ENCODE measurements at places on chromosomes 4 and X.

GRCh38 chr4:52098618-52099017, 47.5 kb downstream of the SPATA18 start:
- DNase-seq = no peak

GRCh38 chr4:152187693-152188092, 348.2 kb downstream of the FBXW7 start:
- no peak for DNase-seq

DNA sequence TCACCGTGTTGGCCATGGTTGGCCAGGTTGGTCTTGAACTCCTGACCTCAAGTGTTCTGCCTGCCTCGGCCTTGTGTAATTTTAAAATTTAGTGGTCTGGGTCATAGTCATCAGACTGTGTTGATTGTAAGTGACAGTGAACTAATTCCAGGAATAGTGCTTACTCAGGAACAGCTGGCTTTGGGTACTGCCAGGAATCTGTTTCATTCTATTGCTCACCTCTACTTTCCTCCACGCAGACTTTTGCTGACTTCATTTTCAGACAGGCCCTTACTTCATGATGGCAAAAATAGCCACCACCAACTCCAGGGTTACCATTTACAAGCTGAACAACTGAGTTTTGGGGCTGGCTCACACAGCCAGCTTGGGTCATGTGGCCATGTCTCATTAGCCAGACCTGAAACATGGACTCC, 54.6 kb downstream of the FNIP2 start:
- no peak for DNase-seq

DNA sequence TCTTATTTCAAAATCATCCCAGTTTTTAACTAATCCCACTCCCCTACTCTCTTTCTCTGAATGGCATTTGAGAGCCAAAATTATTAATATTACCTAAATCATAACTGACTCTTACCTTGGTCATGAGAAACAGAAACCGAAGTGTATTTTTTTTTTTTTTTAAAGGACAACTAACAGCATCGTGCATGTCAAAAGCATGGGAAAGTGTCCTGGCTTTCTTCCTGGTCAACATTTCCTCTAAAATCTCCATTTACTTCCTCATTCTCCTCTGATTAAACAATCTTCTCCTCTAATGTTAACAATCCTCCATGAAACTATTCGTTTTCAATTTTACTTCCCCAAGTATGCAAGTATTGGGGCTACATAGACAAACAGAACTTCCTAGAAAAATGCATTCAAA, 2.1 kb upstream of the STS start:
- no peak for DNase-seq

DNA sequence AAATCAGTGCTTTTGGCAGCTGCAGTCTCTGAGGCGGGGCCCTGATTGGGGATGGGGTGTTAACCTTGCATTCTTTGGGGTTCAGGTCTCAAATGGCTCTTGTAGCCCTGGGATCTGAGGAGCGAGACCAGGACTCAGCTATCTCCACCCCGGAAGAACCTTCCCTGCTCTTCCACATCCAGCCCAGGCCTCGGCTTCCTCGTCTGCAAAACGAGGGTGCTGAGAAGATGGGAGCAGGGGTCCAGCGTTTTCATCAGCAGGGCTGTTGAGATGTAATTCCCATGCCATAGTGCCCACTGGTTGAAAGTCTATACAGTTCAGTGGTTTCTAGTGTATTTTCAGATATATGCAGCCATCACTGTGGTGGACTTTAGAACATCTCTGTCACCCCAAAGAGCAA, 34.6 kb upstream of the WFS1 start:
- no peak for DNase-seq

DNA sequence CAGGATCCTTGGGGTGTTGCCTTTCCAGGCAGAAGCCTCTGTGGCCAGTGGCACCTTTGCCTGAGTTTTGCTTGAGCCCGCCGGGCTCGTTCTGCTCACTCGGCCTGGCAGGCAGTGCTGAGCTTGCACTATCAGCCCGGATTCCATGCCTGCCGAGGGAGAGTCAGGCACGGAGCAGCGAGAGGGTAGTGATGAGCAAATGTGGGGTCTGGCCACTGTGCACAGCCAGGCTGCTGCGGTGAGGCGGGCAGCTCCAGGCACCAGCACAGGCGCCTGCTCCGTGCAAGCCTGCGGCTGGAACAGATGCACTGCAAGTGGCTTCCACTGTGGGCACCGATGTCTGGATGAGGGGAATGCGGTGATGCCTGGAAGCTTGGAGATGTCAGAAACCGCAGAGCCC, 619.2 kb downstream of the RAPGEF2 start:
- no peak for DNase-seq

- no peak for DNase-seq
Measured at GRCh38 chr4:83631066-83631465, 95.2 kb downstream of the GPAT3 start.

DNA sequence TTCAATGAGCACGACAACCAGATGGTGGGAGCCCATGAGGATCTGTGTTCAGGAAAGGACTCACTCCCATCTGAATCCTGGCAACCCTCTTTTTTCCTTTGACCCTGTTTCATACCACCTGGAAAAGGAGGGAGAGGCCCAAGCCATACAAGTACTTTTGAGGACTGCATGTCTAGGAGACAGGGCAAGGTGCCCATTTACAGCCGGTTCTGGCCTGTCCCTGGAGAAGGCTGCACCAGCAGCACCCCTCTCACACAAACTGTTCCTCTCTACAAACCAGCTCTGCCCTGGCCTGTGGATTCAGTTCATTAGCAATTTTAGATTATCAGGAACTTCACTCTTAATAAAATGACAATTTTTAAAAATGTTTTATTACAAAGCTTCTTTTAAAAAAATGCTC, 57.5 kb downstream of the HADH start:
- no peak for DNase-seq

GRCh38 chr4:127856813-127857447, 23.8 kb upstream of the PLK4 start:
- DNase-seq = no peak

DNA sequence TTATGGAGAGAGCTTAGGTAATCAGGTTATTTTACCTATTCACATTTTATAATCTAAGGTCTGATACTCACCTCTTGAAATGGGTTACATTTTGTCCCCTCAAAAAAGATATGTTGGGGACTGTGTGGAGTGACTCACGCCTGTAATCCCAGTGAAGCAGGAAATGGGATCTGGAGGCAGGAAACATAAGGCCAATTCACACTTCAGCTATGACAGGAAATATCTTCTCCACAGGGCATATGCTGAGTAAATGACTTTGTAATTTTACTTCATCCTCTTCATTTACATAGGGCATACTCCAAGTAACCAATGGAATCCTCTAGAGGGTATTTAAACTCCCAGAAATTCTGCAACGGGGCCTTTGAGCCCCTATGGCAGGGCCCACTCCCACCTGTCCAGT, 54.8 kb upstream of the ZMAT1 start:
- DNase-seq = no peak

GRCh38 chr4:159239629-159240028, 136.8 kb downstream of the RAPGEF2 start:
- no peak for DNase-seq

GRCh38 chr4:170875868-170876267, 786.1 kb upstream of the AADAT start:
- DNase-seq = no peak

DNA sequence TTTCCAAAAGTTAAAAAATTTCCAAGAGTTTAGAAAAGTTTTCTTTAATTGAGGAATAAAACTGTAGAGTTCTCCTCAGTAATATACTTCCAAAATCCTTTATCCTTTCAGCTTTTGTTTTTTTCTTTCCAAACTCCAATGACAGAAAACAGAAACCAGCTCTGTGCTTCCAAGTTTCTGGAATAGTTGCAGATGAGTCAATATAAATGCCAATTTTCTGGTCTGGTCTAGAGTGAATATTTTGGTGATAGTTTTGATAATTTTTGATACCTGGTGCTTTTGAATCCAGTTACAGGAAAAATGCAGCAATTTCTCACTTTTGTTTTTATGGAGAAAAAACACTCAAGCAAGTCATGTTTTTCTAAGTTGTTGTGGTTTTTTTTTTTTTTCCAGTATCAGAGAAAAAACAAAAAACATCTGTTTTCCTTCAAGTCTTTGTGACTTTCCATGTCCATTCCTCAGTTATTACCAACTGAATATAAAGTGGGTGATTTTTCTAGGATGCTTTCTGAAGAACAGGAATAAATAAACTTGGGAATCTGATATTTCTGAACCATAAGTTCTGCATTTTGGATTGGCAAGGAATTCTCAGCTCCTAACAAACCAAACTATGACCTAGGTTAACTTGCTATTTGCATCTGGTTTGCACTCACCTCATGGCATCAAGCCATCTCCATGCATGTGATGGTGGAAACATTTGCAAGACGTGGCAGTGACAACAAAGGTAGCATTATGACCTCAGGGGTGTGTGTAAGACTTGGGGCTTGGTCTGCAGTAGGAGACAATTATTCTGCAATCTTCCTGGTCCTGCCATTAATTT, 139.1 kb downstream of the VEGFC start:
- no peak for DNase-seq

- DNase-seq = no peak
Measured at GRCh38 chrX:43850629-43851028, 31.6 kb downstream of the MAOB start.

- no peak for DNase-seq
Measured at GRCh38 chr4:104559502-104559901, 64.8 kb upstream of the CXXC4 start.

- peak; percentile 3 for DNase-seq
Measured at GRCh38 chrX:53287493-53288138, 6.2 kb upstream of the IQSEC2 start.

DNA sequence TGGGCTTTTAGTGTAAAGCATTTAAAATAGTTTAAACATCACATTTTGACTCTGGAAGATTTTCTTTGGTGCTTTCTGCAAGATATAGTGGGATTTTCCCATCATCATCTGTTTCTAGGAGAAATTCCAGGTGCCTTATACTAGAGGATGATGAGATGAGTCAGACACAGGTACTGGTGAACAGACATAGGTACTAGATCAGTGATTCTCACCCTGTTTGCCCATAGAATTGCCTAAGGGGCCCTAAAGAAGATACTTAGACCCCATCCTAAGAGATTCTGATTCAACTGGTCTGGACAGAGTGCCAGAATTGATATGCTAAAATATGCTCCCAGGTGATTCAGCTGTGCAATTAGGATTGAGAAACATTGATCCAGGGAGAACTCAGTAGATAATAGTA, 9.7 kb downstream of the TSPAN7 start:
- DNase-seq = no peak

DNA sequence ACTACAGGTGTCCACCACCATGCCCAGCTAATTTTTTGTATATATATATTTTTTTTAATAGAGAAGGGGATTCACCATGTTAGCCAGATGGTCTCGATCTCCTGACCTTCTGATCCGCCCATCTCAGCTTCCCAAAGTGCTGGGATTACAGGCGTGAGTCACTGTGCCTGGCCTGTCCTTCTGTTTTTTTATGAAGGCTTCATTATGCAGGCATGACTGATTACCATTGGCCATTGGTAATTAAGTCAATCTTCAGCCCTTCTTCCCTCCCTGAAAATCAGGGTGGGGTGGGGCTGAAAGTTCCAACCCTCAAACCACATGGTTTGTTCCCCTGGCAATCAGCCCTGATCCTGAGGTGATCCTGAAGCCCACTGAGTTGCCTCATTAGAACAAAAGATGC, 336.9 kb downstream of the PTTG2 start:
- DNase-seq = no peak

DNA sequence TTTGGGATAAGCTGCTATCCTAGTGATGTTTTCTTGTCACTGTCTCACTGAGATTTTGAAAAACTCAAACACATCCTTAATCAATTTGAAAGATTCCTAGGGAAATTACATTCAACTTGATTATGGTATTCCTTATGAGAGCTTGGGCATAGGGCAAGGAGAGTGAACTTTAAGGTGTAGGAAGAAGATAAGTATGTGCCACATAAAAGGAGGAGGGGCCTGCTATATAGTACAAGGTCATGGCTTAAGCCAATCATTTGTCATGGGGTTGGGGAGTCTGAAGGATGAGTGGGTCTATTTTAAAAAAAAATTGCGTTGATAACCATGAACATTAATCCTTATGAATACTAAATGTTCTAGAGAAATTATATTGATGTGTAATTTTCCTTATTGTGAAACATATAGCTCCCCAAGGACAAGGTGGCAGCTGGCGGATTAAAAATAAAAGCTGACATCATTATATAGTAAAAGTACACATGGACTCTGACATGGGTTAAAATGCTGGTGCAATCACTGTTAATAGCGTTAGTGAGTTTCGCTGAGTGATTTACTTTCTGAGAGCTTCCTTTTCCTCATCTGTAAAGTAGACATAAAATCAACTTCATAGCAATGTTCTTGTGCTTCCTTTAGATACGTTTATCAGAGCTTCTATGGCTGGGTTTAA, 17.4 kb downstream of the GALNT7 start:
- DNase-seq = no peak

GRCh38 chrX:31546126-31546525, 474.3 kb upstream of the FTHL17 start:
- DNase-seq = no peak

DNA sequence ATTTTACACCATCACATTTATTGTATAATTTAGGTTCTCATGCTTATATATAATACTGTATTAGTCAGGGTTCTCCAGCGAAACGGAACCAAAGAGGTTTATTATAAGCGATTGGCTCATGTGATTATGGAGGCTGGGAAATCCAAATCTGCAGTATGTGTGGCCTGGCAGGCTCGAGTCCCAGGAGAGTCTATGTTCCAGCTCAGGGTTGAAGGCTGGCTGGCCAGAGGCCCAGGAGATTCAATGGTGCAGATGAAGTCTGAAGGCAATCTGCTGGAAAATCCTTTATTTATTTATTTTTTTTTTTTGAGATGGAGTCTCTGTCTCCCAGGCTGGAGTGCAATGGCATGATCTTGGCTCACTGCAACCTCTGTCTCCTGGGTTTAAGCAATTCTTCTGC, 63.0 kb upstream of the WDFY3 start:
- DNase-seq = no peak

- DNase-seq = no peak
Measured at GRCh38 chr4:149884046-149884445, 68.4 kb upstream of the IQCM start.

DNA sequence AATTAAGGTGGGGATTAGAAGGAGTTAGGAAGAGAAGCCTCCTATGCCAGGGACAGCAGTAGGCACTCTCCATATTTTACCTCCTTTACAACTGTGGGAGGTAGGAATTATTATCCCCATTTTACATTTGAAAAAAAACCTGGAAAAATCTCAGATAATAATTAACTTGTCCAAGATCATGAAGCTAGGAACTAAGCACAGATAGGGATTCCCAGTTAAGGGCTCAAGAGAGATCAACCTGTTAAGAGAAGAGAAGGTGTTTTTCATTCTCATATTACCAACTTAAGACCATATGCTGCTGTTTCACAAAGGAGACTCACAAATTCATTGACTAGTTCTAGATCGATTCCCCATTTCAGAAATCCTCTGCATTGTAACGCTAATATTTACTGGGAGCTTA, 16.1 kb upstream of the FAM47E start:
- DNase-seq = no peak

DNA sequence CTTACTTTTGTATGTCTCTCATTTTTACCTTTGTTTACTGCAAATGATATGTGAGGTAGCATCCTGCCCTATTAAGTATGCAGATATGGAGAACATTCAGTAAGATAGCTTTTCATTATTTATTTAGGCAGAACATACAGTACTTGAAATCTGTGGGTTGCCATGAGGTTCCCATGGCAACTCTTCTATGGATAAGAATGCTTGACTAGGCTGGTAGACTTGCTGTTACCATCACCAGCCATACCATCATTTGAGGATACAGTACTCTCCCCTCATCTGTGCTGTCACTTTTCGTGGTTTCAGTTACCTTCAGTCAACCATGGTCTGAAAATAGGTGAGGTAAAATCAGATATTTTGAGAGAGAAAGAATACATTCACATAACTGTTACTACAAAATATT, 56.7 kb downstream of the NAF1 start:
- DNase-seq = no peak

Measured in activated CD8-positive, alpha-beta memory T cell treated with anti-CD3 and anti-CD28 coated beads for 1 hour (primary cell).